ENCODE measurements at places on chromosomes 6 and 20.

DNA sequence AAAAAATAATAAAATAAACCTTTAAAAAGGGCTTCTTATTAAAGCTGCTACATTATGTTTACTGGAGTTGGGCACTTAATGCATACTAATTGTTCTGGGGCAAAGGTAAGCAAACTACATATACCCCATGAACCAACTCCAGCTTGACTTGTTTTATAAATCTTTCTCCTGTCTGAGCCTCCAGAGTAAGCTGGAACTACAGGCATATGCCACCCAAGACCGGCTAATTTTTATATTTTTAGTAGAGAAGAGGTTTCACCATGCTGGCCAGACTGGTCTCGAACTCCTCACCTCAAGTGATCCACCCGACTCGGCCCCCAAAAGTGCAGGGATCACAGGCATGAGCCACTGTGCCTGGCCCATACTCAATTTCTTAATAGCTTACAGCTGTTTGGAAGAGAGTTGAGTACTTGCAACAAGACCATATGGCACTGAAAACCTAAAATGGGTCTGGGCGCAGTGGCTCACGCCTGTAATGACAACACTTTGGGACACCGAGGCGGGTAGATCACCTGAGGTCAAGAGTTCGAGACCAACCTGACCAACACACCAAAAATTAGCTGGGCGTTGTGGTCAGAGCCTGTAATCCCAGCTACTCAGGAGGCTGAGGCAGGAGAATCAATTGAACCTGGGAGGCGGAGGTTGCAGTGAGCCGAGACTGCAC is 19.9 kb downstream of the ROMO1 start:
- DNase-seq, result no peak

DNA sequence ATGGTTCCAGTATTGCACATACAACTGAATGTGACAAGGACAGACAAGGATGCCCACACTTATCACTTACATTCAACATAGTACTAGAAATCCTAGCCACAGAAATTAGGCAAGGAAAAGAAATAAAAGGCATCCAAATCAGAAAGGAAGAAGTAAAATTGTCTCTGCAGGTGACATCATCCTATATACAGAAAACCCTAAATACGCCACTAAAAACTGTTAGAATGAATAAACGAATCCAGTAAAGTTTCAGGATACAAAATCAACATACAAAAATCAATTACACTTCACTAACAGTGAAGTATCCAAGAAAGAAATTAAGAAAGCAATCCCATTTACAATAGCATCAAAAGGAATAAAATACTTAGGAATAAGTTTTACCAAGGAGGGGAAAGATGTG is 66.1 kb downstream of the FAM217A start:
- DNase-seq, result no peak

GRCh38 chr6:122640366-122640765 is 30.2 kb downstream of the PKIB start:
- no peak for DNase-seq

DNA sequence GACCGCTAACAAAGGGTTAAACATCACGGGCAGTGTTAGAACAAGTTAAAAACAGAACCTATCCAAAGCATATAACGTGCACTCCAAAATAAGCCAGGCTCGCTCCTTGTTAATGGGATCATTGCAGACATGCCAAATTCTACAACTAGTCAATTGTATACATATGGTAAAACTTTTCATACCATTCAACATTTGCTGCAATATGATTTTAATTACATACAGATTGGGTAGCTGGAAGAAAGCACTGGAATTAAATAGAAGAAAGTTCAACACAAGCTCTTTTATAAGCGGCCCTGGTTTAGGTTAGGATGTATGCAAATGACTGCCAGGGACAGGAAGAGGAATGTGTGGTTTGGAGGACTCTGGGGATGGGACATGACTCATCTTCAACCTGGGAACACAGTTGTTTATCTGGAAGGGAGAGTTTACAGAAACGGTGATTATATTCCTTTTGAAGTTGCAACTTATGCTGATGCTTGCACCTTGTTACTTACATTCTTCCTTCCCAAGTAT is 62.5 kb upstream of the TIAM2 start:
- peak; percentile 82 for DNase-seq

DNA sequence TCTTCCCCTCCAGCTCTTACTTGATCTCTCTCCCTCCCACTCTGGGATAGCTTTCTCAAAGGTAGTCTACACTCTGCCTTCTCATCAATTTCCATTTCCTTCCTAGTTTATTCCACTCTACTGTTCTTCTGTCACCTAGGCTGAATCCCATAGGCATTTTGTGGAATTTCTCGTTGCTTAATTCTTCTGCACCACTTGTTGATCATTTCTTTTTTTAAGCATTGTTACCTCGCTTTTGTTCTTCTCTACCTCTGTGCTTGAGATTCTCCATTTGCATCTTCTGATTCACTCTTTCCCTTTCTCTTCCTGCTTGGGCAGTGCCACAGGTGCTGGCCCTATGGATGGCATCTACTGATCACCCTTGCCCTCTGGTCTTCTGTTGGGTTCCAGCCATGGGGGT is 567.2 kb downstream of the CDH26 start:
- DNase-seq, result no peak

DNA sequence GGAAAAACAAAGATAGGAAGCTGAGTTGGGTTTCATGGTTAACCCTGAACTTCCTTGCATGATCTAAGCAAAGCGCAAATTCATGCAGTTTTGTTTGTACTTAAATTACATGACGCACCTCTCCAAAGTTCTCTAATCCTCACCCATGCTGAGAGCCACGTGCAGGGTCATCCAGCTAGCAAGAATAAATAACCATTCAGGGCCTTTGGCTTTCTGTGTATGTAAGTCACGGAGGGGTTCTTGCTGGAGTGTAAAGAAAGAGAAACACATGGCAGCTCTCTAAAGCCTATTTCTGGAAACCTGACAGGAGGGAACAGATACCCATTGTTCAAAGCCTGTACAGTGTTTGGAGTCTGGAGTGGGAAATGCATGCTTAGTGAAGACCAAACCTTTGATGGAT is 171.7 kb upstream of the CCN2 start:
- DNase-seq, result no peak

DNA sequence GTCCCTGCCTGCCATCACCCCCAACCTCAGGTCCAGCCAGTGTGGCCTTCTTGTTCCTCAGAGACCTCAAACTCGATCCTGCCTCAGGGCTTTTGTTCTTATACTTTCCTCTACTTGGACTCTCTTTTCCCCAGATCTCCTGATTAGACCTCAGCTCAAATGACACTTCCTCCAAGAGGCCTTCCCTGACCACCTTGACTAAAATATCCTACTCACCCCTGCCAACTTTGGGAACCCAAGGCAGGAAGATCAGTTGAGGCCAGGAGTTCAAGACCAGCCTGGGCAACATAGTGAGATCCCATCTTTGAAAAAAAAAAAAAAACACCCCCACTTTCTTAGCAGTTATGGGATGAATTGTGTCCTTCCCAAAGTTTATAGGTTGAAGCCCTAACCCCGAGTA is 73.5 kb downstream of the CHMP4B start:
- no peak for DNase-seq

DNA sequence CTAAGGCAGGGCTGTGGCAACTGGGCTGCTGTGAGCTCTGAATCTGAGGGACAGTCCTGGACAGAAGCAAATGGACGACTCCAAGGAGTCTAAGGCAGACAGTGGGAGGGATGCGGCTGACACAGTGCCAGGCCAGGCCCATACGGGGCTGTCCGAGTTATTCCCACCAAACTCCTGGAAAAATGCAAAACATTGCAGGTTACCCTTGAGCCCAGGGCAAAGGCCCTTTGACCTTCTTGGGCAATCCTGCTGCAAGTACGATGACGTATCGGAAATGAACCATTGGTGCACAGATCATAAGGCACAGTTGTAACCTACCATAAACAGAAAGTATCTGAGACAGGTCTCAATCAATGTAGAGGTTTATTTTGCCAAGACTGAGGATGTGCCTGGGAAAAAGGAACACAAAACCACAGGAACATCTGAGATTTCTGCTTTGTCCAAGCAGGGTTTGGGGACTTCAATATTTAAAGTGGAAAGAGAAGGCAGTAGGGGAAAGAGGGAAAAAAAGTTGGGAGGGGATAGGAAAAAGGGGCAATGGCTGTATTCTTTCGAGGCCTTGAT is 118.9 kb downstream of the DACT2 start:
- no peak for DNase-seq

DNA sequence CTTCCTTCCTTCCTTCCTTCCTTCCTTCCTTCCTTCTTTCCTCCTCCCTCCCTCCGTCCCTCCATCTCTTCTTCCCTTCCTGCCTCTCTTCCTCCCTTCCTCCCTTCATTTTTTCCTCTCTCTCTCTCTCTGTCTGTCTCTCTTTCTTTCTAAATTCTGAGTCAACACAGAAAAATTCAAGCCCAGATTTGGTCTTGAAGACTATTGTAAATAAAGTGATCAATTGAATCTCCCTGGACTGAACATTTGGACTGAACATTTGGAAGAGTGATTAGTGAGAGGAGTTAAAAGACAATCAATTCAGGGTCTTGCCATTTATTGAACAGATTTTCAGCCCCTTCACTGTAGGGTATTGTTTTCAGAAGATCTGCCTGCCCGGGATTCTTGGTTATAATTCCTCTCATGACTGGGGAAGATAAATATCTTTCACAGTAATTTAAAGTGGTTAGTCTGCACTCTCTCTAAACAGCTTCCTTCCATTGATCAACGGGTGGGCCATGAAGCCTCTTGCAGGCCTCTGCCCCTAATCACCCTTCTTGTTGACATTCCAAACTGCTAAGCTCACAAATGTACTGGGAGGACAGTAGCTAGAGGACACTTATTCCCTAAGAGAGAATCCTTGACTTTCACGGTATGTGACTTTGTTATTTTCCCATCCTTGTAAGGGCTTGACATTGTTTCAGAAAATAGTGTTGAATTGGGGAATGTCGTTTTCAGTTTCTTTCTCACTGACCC is 101.7 kb upstream of the BMP2 start:
- no peak for DNase-seq

GRCh38 chr6:63589952-63590411 is 17.7 kb downstream of the LOC128125822 start:
- no peak for DNase-seq
